ENCODE measurements at places on chromosomes 1 and 21.

- DNase-seq, result no peak
Measured at GRCh38 chr1:2229037-2229864, 1.1 kb downstream of the SKI start.

GRCh38 chr1:54153535-54154439, 987 bp upstream of the CDCP2 start:
- peak; percentile 49 for DNase-seq

GRCh38 chr1:223331301-223331700, 32.7 kb downstream of the SUSD4 start:
- DNase-seq, result no peak

- DNase-seq, result no peak
Measured at GRCh38 chr21:25424048-25424447, 183.2 kb downstream of the MRPL39 start.

- DNase-seq, result peak; percentile 88
Measured at GRCh38 chr1:41670217-41670957, 185.9 kb upstream of the EDN2 start.
